ENCODE measurements at places on chromosomes 11 and 22.

DNA sequence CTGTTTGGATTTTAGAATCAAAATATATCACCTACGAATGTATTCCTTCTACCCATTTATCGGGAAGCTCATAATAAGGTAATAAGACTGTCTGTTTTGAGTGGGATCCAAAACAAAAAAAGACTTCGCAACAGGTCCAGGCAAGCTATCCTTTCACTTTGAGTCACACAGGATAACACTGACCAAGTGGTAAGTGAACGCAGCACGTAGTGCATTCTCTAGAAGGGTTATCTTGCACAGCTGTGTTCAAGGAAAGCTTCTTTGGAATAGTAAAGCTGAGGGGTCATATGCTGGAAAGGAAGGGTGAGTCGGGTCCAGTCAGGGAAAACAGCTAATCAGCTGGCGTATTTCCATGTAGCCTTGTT lies 22.3 kb upstream of the NRGN start:
- no peak for DNase-seq

DNA sequence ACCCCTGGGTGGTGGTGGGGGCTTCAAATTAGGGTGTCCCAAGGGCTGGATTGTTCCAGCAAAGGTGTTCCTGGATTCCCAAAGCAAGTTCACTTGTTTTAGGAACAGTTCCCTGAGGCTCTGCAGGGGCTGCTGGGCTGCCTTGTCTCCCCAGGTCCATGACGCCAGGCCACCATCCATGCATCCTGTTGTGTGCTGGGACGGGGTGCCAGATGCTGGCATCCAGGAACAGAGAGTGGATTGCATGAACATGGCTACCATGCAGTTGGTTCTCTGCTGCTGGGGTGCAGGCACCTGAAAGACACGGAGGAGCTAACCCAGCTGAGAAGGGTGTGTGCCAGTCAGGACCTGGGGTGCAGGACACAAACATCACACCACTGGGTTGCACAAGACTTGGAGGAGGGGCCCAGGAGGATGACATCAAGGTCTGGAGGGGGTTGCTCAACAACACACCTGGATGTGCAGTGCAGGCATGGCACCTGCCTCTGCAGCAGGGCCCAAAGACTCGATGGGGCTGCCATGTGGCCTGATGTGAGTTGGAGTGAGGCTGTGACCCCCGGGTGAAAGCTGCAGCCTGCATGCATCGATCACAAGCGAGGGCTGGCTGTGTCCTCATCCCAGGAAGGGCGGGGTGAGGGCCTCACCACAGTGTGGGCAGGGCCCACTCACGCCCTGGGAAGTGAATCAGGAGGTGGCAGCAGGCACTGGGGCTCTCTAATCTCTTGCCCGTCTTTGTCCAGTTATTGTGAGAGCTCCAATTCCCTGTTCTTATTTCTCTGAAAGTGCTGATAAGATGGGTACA lies 74.0 kb upstream of the CLDN5 start:
- DNase-seq: no peak

- DNase-seq: peak; percentile 86
Measured at GRCh38 chr22:17910561-17911311, 113.6 kb downstream of the MICAL3 start.

DNA sequence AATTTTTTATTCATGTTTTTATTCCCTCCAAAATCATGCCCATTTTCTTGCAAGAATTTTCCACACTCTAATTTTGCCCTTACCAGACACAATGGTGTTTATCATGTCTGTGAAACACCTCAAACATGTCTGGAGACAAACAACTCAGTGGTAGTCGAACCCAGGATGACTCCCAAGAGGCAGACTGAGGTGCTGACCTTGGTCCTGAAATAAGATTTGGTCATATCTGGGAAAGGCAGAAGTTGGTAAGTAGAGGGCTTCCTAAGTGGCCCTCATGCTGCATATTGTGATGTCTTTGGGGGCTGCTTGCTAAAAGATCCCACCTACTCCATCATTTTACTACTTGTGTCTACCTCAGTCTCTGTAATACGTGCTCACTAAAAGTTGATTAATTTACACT lies 369.4 kb upstream of the ISX start:
- no peak for DNase-seq

DNA sequence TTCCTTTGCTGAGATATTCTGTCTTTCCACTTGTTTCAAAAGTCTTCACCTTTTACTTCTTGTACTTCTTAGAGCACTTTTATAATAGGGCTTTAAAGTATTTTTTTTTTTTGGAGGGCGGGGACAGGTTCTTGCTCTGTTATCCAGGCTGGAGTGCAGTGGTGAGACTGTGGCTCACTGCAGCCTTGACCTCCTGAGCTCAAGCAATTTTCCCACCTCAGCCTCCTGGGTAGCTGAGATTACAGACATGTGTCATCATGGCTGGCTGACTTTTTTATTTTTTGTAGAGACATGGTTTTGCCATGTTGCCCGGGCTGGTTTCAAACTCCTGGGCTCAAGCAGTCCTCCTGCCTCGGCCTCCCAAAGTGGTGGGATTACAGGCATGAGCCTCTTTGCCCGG lies 57.9 kb downstream of the DYNC2H1 start:
- DNase-seq: no peak

DNA sequence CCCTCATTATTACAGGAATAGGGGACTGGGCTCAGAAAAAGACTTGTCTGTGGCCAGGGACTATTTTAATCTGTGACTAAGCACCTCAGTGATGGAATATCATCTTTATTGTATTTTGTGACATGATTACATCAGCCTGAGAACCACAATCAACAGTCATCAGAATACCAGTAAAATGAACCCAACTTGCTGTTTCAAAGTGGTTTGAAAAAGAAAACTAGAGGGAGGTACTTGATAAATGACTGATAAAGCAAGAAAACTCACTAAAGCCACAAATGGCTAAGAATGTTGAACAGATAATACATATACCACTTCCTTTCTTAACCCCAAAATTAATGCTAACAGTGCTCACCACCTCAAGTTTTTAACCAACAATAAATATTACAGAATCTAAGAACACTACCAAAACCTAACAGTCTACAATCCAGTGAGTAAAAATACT lies 155.7 kb downstream of the ATG16L2 start:
- no peak for DNase-seq

GRCh38 chr22:22348127-22348814 lies 103.7 kb downstream of the VPREB1 start:
- no peak for DNase-seq

DNA sequence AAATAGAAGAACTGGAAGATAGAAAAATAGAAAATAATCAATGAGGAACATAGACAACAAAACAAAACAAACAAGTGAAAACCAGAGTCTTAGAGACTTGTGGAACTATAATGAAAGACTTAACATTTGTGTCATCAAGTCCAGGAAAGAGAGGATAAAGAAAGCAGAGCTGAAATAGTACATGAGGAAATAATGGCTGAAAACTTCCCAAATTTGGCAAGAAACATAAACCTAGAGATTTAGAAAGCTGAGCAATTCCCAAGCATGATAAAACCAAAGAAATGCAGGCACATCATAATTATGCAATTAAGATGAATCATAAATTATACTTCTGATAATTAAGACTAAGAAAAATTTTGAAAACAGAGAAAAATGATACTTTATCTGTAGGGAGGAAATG lies 614.5 kb downstream of the ETS1 start:
- DNase-seq: no peak

- no peak for DNase-seq
Measured at GRCh38 chr22:20280866-20281265, 12.7 kb upstream of the RTN4R start.

- no peak for DNase-seq
Measured at GRCh38 chr11:57144075-57144474, 37.7 kb upstream of the LRRC55 start.

GRCh38 chr11:118364956-118365615 lies 5.7 kb downstream of the UBE4A start:
- DNase-seq: no peak

- DNase-seq: no peak
Measured at GRCh38 chr11:29009426-29009825, 901.2 kb downstream of the METTL15 start.

GRCh38 chr11:67268962-67269268 lies 2.6 kb downstream of the GRK2 start:
- peak; percentile 20 for DNase-seq

DNA sequence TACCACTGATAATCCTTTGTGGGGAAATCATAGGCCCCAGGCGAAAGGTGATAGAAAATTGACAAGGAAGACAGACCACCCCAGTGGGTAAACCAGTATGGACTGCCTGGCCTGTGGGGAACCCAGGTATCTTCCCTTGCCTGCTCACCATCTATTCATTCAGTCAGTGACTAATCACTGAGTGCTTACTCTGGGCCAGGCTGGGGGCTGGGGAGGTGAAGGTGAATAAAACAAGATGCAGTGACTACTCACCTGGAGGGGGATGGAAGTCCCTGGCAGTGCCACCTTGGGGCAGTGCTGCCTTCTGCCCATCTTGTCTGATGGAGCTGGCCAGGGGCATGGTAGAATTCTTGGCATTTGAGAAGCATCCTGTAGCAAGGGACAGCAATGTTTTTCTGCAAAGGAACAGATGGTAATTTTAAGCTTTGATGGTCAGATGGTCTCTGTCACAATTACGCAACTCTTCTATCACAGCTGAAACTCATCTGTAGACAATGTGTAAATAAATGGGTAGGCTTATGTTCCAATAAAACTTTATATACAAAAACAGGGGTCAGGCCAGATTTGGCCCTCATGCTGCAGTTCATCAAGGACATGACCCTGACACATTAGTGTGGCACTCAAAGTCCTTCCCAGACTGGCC lies 4.6 kb downstream of the ISX start:
- DNase-seq: no peak

GRCh38 chr11:131582021-131582525 lies 211.7 kb downstream of the NTM start:
- DNase-seq: no peak

DNA sequence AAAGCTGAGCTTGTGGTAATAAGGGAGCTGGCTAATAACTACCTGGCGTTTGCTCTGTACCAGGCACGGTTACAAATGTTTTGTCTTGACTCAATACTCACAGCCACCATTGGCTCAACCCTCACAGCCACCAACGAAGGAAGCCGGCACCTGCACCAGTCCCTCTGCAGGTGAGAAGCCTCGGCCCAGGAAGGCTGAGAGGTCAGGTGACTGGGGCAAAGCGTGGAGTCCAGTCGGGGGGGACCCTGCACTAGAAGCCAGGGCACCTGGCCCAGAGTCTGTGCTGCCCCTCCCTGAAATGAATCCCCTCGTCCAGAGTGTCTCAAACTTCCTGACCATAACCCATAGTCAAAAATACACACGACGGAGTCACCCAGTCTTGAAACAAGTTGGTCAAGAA lies 90.1 kb downstream of the PHF21B start:
- DNase-seq: no peak

- DNase-seq: no peak
Measured at GRCh38 chr11:128579798-128580504, 7.4 kb downstream of the ETS1 start.

DNA sequence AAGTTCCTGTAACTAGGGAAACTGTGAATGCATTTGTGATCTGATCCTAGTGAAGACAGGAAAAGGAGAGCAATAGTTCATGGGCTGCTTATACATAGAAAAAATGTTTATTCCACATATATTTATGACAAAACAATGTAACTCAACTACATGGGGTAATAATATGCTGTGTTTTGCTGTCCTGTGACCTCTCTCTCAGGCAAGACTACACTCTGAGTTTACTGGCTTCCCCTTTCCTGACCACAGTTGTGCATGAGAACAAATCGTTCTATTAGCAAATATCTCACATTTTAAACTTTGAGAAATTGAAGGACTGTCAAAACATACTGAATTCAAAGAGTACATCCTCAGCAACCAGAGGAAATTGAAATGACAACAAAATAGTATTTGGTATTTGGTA lies 161.9 kb upstream of the TRPC6 start:
- no peak for DNase-seq

- no peak for DNase-seq
Measured at GRCh38 chr22:29704528-29705285, 15.1 kb upstream of the CABP7 start.

DNA sequence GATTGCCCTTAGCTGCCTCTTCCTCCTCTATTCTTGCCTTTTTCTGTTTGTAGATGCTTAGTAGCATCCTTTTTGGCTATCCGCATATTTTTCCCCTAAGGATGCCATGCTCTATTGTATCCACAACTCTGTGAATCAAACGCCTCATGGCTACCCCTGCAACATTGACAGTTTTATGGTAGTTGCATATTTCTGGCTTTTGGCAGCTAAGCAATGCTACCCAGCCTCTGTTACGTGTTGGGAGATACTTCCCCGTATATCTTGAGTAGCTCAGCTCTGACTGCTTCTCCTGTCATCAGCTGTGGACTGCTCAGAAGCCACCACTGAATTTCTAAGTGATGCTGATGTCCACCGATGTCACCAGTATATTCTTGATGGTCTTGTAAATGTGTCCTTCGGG lies 15.1 kb upstream of the SLC3A2 start:
- DNase-seq: no peak

DNA sequence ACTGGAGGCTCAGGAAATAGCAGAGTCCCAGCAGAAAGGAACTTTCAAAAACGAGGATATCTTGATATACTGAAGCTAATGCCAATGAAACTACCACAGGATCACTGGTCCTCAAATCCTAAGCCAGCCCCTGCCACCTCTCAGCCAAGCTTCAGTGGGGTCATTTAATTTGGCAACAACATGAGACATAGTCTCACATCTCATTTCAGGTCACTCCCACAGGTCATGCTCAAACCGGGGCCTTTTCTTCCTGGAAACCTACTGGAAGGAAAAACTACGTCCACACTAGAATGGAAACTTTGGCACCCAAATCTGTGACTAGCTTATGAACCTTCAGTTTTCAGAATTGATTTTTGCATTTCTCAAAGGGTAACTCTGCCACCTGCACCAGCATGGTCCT lies 61.9 kb upstream of the CYP2D6 start:
- no peak for DNase-seq

- DNase-seq: no peak
Measured at GRCh38 chr11:79255965-79256364, 184.9 kb downstream of the TENM4 start.

GRCh38 chr11:130553306-130553705 lies 104.9 kb downstream of the ADAMTS15 start:
- no peak for DNase-seq

GRCh38 chr11:64713016-64713707 lies 9.8 kb downstream of the NRXN2 start:
- peak; percentile 39 for DNase-seq

GRCh38 chr22:38996105-38996504 lies 14.0 kb downstream of the APOBEC3B start:
- no peak for DNase-seq

GRCh38 chr11:96180341-96180740 lies 162.7 kb downstream of the MAML2 start:
- no peak for DNase-seq

- DNase-seq: no peak
Measured at GRCh38 chr22:27475548-27475897, 326.0 kb downstream of the MN1 start.

- DNase-seq: no peak
Measured at GRCh38 chr11:83836065-83836464, 549.9 kb upstream of the CCDC90B start.

DNA sequence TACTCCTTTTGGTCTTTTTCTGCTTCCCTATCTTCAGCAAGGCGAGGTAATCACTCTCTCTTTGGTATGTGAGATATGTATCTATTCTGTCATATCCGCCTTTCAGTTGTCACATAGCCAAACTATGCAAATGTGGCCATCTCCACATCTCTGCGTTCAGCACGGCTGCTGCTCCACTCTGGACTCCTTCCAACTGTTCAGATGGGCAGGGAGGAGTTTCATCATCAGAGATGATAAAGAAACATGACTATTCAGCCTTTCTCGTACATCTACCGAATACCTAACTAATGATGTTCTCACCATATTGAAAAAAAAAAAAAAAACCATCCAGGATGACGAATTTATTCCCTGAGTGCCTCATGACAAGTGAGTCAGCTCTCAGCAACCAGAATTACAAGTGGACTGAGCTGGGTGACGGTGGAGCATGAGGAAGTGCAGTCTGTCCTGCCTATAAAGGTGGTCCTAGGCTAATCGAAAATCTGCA lies 899.6 kb downstream of the OPCML start:
- no peak for DNase-seq

Measured in left cardiac atrium (tissue), 4 donors.